Caco-2 (cell line): ENCODE measurements at places on chromosomes 6 and 20. TPM values are rescaled to one million over a fixed set of nuclear protein-coding genes. Genes with fewer than 3 reads are reported as not detected.

Gene TBCC
- total RNA-seq: 17.0 and 20.4 TPM in 2 replicates

- peak overlapping the region; percentile 96 for H3K27ac ChIP-seq
- H3K4me3 ChIP-seq: peak overlapping the region; percentile 89
- no peaks in the 10 kb centered on the region for H3K27me3 ChIP-seq
- H3K4me1 ChIP-seq: peaks cover 10% of the 10 kb centered on the region
- peak; percentile 73 for DNase-seq
- H3K36me3 ChIP-seq: no peaks in the 10 kb centered on the region
Observed at GRCh38 chr6:17393892-17394631, 667 bp downstream of the CAP2 start.

DNA sequence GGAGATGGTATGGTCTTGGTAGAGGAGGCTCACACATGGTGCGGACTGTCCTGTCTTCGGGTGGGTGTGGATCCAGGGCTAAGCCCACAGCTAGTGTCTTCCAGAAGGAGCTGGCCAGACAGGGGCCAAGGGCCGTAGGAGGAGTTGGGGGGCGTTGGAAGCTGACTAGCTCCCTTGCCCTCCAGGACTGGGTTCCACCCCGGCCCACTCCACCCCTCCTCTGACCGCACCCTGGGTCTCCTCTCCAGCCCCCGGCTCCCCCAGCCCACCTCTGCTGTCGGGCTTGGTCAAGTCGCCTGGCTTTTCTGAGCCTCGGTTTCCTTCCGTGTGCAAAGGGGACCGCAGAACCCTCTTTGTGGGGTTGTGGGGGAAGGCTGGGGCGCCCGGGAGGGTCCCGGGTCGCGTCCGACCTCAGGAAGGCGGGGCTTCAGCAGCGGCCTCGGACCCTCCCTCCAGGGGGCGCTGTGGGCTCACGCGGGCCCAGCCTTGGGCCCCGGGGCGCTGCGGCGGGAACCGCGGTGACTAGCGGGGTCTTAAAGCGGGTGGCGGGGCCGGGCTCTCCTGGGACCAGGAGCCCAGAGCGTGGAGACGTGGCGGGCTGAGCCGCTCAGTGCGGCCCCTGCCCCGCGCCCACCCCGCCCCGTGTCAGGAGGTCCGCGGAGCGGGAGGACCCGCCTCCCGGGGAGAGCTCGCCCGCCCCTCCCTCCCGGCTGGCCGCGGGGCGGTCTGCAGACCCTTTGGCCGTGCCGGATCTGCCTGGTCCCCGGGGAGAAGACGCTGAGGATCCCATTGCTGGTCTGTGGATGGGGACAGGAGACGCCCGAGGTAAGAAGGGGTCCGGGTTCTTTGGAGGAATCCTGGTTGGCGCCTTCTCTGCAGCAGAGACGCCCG lies 5.4 kb downstream of the NPBWR2 start:
- H3K4me3 ChIP-seq: peak overlapping the region; percentile 52
- H3K27me3 ChIP-seq: peaks cover 4% of the 10 kb centered on the region; the same call in 1 of the 2 replicates
- DNase-seq: peak; percentile 91
- H3K27ac ChIP-seq: no peak overlapping the region
- H3K4me1 ChIP-seq: peaks cover 3% of the 10 kb centered on the region; the same call in 1 of the 2 replicates

Gene HLA-DQA1
- total RNA-seq: not detected in 2 replicates

Gene JAG1
- total RNA-seq: 69.1 and 69.8 TPM in 2 replicates

- no peak overlapping the region for H3K4me3 ChIP-seq
- DNase-seq: no peak
- H3K4me1 ChIP-seq: no peaks in the 10 kb centered on the region
- no peak overlapping the region for H3K27ac ChIP-seq
- no peaks in the 10 kb centered on the region for H3K27me3 ChIP-seq
- no peaks in the 10 kb centered on the region for H3K36me3 ChIP-seq
Observed at GRCh38 chr6:170257376-170257775, 33.5 kb downstream of the DLL1 start.

Gene CNBD2
- total RNA-seq: 7.9 and 9.1 TPM in 2 replicates

- no peak overlapping the region for H3K4me3 ChIP-seq
- no peak overlapping the region for H3K27ac ChIP-seq
- DNase-seq: no peak
- H3K4me1 ChIP-seq: no peaks in the 10 kb centered on the region
- no peaks in the 10 kb centered on the region for H3K27me3 ChIP-seq
- no peaks in the 10 kb centered on the region for H3K36me3 ChIP-seq
Observed at GRCh38 chr6:143199291-143199690, 138.6 kb downstream of the AIG1 start.

Gene UBE2V1
- total RNA-seq: 485 and 509 TPM in 2 replicates

Gene IL17A
- total RNA-seq: not detected in 2 replicates

DNA sequence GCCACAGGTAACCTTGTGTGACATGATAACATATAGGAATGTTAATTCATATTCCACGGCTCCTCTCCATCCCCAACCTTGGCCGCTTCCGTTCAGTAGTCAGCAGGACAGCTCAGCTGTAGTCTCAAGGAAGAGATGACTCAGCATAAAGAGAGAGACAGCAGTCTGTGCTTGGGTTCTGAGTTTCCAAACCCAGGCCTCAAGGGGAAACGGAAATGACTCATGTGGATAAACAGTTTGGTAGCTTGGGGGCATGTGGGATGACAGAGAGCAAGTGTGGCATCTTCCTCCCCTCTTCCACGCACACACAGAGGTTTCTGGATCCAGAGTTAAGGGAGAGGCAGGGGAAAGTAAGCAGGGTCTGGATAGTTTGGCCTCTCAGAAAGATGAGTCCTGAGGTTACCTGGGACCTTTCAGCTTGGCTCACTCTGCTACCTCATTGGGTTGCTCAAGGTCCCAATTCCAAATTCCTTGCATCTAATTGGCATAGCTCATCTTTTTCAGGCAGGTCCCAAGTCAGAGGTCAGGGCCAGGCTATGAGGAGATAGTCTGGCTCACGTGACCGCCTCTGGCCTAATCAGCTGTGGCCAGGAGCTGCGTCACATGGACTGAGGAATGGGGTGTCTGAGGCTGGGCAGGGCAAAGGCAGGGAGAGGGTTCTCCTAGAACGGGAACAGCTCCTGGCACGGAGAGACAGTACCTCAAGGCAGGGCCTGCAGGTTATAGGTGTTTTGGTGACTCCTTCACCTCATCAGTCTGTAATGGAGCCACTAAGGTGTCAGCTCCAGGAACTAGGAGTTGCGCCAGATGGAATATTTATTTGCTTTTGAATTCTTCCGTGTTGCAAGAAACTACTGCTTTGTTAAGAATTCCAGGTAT lies 36.5 kb upstream of the MLN start:
- no peaks in the 10 kb centered on the region for H3K36me3 ChIP-seq
- peak; percentile 88 for DNase-seq
- peaks cover 37% of the 10 kb centered on the region for H3K4me1 ChIP-seq
- H3K27ac ChIP-seq: peak overlapping the region; percentile 62
- no peaks in the 10 kb centered on the region for H3K27me3 ChIP-seq

Gene RPS21
- total RNA-seq: 4,496 and 4,723 TPM in 2 replicates
